Thoracic aorta (tissue), 2 donors: ENCODE measurements at places on chromosomes 11 and 22. TPM values are rescaled to one million over a fixed set of nuclear protein-coding genes. Genes with fewer than 3 reads are reported as not detected.

- no peak for DNase-seq
These were observed 159.1 kb downstream of the PGR start for GRCh38 chr11:100970283-100971164.

GRCh38 chr11:23313001-23313400, 452.7 kb upstream of the CCDC179 start:
- DNase-seq = no peak

DNA sequence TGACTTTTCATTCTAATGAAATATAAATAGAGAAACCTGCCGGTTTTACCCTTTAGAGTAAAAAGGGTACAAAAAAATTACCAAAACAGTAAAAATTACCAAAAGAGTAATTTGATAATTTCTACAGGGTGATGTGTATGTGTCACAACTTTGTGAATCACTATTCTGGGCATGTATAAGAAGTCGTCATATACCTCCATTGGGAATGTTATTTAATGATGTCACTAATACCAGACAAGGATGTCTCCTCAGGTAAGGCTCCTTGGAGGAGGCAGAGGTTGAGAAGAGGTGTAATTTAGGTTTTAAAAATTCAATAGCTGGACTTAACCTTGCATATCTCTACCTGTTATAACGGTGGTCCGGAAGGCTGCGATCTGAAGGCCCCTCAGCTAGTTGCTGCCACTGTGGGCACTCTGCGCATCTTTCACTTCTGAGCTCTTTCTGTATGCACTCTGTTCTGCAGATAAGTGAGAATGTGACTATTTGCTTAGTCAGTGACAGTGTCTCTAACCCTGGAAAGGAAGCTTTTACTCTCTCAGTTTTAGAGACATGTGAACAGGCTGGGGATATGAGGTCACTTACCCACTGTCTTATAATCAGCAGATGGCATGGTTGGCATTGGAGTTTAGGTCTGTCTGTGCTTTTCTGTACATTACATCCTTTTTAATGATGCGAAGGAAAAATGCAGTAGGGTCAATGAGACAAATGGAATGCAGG, 987 bp upstream of the NCR3LG1 start:
- DNase-seq = no peak

GRCh38 chr11:65290448-65291165, 24.1 kb upstream of the CDC42EP2 start:
- DNase-seq = peak; percentile 59

DNA sequence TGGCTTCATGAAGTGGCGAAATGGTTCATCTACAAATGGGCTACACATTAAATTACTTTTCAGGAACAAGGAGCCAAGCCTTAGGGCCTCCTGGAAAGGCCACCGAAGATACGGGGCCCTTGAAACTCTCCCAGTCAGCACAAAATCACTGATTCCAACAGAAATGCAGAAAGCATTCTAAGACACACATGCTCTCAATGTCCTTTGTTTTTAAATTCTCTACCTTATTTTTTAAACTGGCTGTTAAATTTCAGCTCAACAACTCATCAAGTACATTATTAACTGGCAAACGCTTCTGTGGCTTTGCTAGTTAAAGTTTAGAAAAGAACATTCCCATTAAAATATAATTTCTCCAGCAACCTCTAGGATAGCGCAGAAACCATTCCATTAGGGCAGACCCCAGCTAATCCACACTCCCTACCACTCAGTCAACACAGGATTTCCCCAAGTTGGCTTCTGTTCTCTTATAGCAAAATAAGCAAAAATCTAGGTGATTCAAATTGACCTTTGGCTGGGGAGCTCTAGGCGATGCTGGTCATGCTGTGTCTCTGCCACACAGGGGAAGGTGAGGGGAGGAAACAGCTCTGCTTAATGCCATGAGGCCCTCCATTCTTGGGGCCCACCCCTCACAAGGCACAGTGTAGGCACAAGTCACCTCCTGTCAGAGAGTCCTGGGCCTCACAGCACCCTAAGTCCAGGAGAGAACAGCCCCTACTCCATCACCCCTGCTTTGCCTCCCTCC, 47.1 kb downstream of the PLEKHA7 start:
- no peak for DNase-seq

DNA sequence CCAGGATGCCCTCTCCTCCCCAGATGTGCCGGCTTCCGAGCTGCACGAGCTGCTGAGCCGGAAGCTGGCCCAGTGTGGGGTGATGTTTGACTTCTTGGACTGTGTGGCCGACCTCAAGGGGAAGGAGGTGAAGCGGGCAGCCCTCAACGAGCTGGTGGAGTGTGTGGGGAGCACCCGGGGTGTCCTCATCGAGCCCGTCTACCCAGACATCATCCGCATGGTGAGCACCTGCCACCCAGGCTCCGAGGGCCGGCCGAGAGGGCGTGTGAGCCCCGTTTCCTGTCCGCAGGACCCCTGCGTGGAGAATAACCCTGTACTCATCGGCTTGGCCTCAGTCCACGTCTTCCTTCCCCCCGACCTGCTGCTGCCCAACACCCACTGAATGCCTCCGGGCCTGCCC, 2.2 kb downstream of the PPP2R5B start:
- no peak for DNase-seq

DNA sequence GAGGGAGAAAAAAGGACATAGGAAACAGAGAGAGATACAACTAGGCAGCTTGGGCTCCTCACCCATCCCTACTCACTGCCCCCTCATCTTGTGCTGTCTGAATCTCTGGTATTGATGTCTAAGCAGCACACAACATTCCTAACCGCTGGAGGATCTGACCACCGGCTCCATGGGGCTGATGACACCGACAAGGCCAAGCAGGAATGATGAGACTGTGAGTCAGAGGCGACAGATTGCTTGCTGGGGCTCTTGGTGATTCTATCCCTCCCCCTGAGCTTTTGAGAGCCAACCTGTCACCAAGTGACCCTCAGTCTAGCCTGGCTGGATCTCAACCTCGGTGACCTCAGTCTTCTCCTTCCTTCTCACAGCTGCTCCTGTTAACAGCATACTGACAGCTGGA, 13.8 kb downstream of the PAMR1 start:
- DNase-seq = no peak

GRCh38 chr22:46071451-46072109, 78.7 kb upstream of the PPARA start:
- DNase-seq = peak; percentile 72

DNA sequence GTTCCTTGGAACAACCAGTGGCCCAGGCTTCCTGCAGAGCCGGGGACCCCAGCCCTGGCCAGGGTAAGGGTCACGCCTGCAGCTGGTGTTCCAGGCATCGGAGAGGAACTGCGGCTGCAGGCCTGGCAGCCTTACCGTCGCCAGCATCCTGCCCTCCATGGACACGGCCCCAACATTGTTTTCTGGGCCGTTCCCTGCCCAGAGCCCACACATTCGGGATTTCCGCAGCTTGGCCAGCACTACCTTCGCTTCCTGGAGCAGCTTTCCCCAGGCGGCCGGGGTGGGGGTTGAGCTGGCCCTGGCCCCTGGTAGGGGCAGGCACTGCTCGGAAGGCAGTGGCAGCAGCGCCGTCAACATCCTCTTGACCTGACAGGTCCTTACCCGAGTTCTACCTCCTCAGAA, 17.7 kb downstream of the TXN2 start:
- DNase-seq = no peak

GRCh38 chr11:44277196-44278090, 32.5 kb downstream of the ALX4 start:
- no peak for DNase-seq

DNA sequence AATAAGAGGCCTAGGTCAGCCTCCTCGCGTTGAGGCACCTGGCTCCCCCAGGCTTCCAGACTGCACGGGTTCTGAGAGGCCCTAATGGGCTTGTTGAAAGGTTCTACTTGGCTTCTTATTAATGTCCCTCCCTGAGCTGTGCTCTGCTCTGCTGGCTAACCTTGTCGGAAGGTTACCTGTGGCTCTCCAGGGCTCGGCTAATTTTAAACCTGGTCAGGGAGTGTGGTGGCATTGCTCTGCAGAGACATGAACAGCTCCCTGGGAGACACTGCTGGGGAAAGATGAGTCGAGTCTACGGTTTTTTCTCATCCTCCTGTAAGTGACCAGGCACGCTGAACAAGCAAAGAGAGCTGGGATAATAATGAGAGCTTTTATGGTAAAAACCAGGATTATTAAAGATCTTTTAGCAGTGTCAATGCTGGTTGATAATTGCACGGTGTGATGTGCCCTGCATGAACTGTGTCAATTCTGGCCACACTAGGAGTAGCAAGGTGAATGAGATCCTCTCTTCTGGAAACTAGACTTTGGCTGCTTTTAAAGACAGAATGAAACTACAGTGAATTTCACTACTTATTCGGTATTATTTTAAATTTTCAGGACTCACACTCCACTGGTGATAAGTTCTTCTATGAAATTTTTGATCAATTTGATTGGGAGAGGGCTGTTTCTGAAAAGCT, 70.7 kb downstream of the TEAD1 start:
- DNase-seq = no peak

GRCh38 chr22:36194971-36195370, 6.6 kb downstream of the APOL4 start:
- DNase-seq = no peak

Gene MUS81
- total RNA-seq = 51.8 TPM

Gene C11orf52
- 4.7 TPM for total RNA-seq

Gene SPA17
- total RNA-seq = 6.4 TPM

Gene LDHAL6A
- total RNA-seq = not detected
